Heart right ventricle (tissue), 16 donors: ENCODE measurements at places on chromosomes 5 and 9. TPM values are rescaled to one million over a fixed set of nuclear protein-coding genes. Genes with fewer than 3 reads are reported as not detected.

The GABBR2 gene
- total RNA-seq: 0.53 TPM

The PIP5KL1 gene
- total RNA-seq: 0.54 TPM

The RAD17 gene
- 23.5 TPM for total RNA-seq

The RRAGA gene
- total RNA-seq: 74.7 TPM

The SPATA31A3 gene
- not detected for total RNA-seq

The ISL1 gene
- not detected for total RNA-seq

The MYMK gene
- not detected for total RNA-seq

The IL17B gene
- total RNA-seq: not detected

The IL3 gene
- not detected for total RNA-seq

The PCDHB9 gene
- 0.60 TPM for total RNA-seq

DNA sequence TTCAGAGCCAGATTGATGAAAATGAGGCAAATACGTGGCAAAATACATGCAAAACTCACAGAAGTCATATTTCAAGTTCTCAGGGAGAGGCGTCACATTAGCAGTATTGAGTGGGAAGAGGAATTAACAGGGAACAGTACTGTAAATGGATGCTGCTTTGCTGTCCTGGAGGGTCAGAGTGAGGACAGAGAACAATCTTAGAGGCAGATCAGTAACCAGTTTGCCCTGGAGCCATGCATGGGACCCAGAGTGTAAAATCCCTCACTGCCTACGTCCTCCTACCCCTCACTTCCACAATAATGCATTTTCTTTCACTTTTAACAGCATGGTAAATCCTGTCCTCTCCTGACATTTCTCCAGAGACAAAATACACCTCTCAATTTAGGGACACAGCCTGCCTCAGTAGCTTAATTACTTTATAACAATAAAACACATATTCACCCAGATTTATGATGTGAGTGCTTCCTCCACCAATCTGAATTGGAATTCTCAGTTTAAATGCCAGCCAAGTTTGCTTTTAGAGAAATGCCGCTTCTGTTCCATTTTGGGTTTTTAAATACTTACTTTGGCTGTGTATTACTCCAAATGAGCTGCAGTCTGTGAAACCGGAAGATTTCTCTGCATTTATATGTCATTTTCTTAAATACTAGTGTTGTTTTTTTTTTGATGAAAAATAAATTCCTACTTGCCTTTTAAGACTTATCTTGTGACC lies 70.0 kb downstream of the LMNB1 start:
- H3K4me3 ChIP-seq: no peak overlapping the region
- H3K4me1 ChIP-seq: peaks cover 56% of the 10 kb centered on the region
- no peaks in the 10 kb centered on the region for H3K36me3 ChIP-seq
- H3K27ac ChIP-seq: peak overlapping the region; percentile 14

- H3K27me3 ChIP-seq: no peaks in the 10 kb centered on the region
- DNase-seq: no peak
- H3K4me1 ChIP-seq: no peaks in the 10 kb centered on the region
- H3K4me3 ChIP-seq: no peak overlapping the region
These were observed 141.6 kb downstream of the ARHGAP26 start for GRCh38 chr5:142911775-142912174.

GRCh38 chr5:31346896-31347551 lies 153.5 kb downstream of the CDH6 start:
- H3K27ac ChIP-seq: no peak overlapping the region
- H3K36me3 ChIP-seq: no peaks in the 10 kb centered on the region
- H3K4me3 ChIP-seq: no peak overlapping the region
- no peaks in the 10 kb centered on the region for H3K4me1 ChIP-seq
- DNase-seq: no peak

DNA sequence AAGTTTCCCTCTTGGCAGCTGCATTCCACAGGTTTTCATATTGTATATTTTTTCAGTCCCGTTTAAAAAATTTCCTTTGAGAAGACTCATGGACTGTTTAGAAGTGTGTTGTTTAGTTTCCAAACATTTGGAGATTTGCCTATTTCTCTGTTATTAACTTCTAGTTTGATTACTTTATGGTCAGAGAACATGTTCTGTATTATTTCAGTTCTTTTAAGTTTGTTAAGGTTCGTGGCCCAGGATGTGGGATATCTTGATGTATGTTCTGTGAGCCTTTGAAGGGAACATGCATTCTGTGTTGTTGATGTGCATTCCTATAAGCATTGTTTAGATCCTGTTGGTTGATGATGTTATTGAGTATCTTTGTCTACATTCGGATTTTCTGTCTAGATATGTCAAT lies 153.6 kb downstream of the CACNA1B start:
- peaks cover 58% of the 10 kb centered on the region for H3K27me3 ChIP-seq
- H3K4me1 ChIP-seq: no peaks in the 10 kb centered on the region
- H3K36me3 ChIP-seq: no peaks in the 10 kb centered on the region
- H3K27ac ChIP-seq: no peak overlapping the region

DNA sequence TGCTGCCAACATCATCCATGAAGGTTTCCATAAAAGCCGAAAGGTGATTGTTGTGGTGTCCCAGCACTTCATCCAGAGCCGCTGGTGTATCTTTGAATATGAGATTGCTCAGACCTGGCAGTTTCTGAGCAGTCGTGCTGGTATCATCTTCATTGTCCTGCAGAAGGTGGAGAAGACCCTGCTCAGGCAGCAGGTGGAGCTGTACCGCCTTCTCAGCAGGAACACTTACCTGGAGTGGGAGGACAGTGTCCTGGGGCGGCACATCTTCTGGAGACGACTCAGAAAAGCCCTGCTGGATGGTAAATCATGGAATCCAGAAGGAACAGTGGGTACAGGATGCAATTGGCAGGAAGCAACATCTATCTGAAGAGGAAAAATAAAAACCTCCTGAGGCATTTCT lies 10.1 kb downstream of the TLR4 start:
- H3K27ac ChIP-seq: no peak overlapping the region
- H3K27me3 ChIP-seq: no peaks in the 10 kb centered on the region
- H3K4me1 ChIP-seq: peaks cover 66% of the 10 kb centered on the region
- no peak for DNase-seq

- H3K36me3 ChIP-seq: no peaks in the 10 kb centered on the region
- H3K27ac ChIP-seq: peak overlapping the region; percentile 66
- no peaks in the 10 kb centered on the region for H3K27me3 ChIP-seq
- peaks cover 14% of the 10 kb centered on the region for H3K4me1 ChIP-seq
- no peak for DNase-seq
- peak overlapping the region; percentile 97 for H3K4me3 ChIP-seq
These were observed 2.7 kb downstream of the PTGER4 start for GRCh38 chr5:40682154-40683017.

DNA sequence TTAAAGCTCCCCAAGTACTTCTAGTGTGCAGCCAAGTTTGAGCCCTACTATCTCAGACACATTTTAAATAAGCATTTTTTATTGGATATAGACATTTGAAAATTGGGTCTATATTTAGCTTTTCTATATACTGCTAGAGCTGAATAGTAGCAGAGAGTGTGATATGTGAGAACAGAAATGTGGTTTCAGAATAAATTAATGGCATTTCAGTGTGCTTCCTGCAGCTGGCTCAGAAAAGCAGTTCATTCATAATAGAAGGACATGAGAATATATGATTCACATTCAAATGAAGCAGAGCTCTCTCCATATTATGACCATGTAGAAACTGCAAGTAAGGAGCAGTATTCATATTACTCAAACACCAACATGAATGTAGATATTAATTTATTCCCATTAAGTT lies 464.0 kb downstream of the PTPRD start:
- no peak overlapping the region for H3K4me3 ChIP-seq
- DNase-seq: no peak
- no peak overlapping the region for H3K27ac ChIP-seq
- no peaks in the 10 kb centered on the region for H3K36me3 ChIP-seq
- H3K4me1 ChIP-seq: no peaks in the 10 kb centered on the region

- no peaks in the 10 kb centered on the region for H3K4me1 ChIP-seq
- no peaks in the 10 kb centered on the region for H3K36me3 ChIP-seq
- no peak overlapping the region for H3K4me3 ChIP-seq
- H3K27ac ChIP-seq: no peak overlapping the region
- DNase-seq: no peak
These were observed 47.4 kb upstream of the BARX1 start for GRCh38 chr9:94002316-94003140.
